ENCODE measurements at places on chromosomes 6 and 20.

GRCh38 chr20:2302384-2303060 lies 6.7 kb downstream of the TGM3 start:
- no peak for DNase-seq

DNA sequence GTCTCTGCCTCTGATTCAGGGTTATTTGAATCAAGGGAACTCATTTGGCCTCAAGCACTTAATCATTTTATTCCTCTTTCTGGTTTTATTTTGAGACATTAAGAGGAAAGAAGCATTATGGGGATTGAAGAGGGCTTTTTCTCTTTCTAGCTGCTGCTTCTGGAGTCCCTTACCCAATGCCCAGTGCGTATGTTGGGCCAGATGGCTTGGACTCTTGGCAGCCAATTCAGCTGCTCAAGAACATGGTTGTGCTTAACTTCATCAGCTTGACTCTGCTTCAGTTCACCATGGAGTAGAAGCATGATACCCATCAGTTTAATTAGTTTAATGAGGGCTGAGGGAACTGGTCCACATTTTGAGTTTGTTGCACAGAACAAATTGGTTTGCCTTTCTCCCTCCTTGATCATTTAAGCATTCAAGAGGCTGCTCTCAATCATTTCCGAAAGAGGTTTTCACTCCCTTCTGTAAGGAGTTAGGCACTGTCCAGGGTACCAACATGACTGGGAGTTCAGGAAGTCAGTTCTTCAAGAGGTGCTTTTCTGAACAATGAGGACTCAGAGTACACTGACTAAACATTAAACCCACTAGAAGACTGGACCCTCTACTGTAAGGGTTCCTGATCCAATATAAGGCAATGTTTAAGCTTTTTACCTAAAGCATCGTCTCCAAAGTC lies 14.6 kb downstream of the PDYN start:
- peak; percentile 6 for DNase-seq

GRCh38 chr6:161085246-161085645 lies 93.7 kb downstream of the MAP3K4 start:
- DNase-seq: no peak

- no peak for DNase-seq
Measured at GRCh38 chr20:10350188-10350842, 83.7 kb downstream of the MKKS start.

DNA sequence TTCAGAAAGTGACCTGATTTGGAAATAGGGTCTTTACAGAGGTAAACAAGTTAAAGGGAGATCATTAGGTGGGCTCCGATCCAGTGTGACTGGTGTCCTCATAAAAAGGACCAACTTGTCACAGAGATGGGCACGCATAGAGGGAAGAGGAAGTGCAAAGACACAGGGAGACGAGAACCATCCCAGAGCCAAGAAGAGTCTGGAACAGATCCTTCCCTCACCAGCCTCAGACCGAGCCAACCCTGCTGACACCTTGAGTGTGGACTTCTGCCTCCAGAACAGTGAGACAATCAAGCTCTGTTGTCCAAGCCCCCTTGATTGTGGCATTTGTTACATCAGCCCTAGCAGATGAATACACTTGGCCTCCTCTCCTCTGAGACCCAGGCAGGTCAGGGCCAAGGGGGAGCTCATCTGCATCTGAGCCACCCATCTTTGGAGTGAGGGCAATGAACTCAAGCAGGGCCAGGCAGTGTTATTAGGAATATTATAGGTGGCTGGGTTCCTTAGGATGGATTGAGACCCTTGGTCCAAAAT lies 22.2 kb upstream of the SCML4 start:
- no peak for DNase-seq

GRCh38 chr6:6283746-6284145 lies 36.7 kb downstream of the F13A1 start:
- no peak for DNase-seq

DNA sequence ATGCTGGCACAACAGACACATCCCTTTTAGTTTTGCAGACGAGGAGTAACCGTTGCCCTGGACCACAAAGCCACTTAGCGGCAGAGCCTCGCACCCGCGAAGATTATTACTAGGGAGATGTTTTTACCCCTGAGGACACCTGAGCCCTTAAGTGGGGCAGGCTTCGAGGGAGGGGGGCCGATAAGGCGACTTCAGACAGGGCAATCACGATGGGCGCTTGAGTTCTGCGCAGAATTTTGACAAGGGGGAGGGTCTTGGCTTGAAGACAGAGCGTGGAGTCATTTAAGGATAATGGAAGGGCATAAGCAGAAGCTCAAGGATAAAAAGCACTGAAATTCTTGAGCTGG lies 650 bp upstream of the TTK start:
- no peak for DNase-seq

DNA sequence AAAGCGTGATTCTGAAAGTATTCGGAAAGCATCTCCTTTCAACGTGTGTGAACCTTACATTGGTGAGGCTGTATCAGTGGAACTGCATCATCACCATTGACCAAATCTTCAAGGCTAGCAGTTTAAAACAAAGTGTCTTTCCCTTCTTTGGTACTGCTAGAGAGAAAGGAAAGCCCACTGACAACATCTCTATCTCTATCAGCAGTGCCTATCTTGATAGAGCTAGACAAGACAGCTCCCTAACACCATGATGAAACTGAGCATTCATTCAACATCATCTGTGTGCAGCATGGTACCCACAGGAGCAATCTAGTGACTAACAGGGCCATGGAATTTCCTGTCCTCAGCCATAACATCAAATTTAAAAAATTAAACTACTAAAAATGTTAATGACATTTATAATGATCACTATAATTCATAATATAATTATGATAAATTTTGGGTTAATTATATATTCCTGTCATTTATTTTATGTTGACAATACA lies 31.5 kb upstream of the EDN1 start:
- DNase-seq: no peak

- no peak for DNase-seq
Measured at GRCh38 chr6:36865835-36866234, 8.8 kb downstream of the PPIL1 start.
